RKO (cell line): ENCODE measurements at places on chromosomes 1 and 21.

DNA sequence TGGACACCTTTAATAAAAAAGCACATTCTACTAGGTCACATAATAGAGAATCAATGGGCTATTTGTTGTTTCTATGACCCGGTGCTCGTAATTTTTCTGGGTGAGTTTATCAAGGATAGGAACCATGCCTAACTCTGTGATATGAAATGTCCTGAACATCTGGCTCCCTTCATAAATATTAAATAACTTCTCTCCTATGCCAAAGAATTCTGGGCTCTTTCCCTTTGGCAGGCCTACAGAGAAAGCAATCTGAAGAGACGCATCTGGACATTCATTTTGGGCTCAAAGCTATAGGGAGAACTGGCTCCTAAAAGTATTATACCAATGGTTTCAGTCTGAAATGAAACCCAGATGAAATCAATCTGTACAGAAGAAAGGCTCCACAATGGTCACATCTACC is 38.8 kb upstream of the ANGPTL7 start:
- no peak for DNase-seq

GRCh38 chr1:189787201-189787600 is 690.5 kb downstream of the BRINP3 start:
- DNase-seq, result no peak

DNA sequence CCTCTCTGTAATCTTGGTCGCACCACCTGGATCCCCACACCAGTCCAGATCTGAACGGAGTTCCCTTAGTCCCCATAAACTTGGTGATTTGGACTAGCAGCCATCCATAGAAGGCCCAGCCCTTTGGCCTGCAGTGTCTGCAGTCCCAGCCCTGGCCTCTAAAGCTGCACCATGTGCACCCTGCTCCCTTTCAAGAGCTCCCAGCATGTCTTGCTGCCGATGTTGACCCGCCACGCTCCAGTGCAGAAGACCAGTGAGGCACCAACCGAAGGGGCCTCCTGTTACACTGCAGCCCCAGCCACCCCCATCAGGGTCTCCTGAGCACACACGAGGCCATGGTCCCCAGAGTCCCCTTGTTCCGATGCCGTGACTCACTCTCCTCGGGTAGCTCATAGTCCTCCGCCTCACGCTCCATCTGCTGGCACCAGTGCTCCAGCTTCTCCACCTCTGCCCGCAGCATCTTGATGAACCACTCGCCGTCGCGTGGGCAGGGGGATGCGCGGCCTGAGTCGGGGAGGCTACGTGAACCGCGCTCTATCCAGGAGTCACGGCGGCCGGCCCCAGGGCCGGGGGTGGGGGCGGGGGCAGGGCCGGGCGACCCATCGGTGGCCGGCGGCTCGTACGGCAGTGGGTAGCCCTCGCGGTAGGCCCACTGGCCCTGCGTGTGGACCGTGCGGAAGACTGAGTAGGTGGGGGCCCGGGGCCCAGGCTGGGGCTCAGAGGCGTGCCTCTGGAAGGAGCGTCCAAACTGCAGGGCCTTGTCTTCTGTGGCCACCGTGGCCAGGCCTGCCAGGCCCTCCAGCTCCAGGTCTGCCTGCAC is 8.9 kb upstream of the SMIM12 start:
- DNase-seq, result no peak

DNA sequence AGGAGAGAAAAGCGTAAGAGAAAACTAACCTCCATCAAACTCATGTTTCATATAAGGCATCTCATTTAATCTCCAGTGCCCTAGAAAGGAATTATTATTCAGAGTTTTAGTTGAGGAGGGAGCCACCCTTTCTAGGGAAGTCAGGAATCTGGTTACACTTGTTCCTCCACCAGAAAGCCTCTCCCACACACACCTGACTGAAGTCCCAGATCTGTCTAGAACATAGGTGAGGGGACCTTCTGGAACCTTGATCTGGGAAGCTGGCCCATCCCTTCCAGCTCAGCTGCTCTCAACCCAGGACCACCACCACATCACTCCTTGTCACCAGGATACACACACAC is 1.9 kb upstream of the DENND2D start:
- DNase-seq, result no peak

DNA sequence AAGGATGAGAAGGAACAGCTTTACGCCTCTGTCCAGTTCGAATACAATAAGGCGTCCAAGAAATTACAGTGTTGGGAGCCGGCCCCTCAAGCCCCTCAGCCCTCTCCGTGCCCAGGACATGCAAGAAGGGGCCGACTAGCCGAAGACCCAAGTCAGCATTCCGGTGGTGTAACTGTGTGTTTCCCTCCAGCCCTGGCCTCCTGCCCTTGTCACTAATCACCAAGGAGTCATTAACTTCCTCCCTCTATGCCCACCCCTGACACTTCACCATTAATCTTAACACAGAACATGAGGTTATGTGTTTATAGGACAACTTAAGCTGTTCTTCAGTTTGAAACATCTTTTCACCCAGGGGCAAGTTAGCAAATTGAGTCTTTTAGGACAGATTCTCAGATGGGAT is 16.4 kb upstream of the C4BPB start:
- DNase-seq, result no peak

DNA sequence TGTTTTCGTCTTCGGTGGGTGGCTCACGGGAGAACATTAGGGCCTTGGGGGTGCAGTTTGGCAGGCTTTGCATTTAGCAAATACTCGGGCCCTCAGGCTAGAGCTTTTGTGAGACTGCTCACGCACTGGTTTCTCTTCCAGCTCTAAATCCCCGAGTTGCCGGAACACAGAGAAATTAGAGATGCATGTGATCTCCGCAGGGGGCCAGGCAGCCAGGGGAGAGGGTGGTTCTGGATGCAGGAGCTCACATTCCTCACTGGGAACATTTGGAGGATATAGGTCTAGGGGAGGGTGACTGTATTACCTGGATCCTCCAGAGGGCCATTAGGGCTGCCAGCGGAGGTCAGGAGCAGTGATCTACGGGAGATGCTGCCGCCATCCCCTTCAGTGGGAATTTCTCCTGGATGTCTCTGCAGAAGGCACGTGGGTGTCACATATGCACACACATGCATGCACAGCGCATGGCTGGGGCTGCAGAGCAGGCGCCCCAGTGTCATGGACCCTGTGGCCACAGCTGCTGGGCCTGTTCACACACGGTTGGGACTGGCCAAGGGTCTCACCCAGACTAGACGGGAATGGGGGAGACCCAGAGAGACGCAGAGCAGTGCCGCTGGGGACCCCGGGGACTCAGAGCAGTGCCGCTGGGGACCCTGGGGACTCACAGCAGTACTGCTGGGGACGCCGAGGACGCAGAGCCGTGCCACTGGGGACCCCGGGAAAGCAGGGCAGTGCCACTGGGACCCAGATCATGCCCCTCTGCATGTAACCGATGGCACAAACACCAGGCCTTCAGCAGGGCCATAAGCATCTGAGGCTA is 258.7 kb downstream of the CAMTA1 start:
- no peak for DNase-seq

GRCh38 chr1:59384443-59384842 is 87.5 kb downstream of the FGGY start:
- DNase-seq, result no peak

DNA sequence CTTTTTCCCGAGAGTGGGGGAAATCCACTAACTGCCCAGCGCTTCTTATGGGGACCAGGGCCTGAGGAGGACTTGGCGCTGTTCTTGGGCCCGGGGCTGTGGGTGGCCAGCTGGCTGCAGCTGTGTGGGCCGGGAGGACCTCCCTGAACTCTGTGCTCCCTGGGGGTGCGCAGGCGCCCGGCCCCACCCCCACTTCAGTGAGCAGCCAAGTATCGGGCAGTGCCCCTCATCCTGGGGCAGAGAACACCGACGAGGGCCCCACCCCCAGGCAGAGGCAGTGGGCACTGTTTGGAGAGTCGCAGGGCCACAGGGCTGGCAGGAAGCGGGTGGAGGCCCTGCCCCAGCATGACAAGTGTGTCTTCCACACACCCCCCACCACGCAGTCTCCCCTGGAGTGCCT is 32.5 kb upstream of the SLC19A1 start:
- no peak for DNase-seq

- no peak for DNase-seq
Observed at GRCh38 chr1:167663002-167663772, 33.2 kb downstream of the RCSD1 start.

GRCh38 chr1:64886877-64887276 is 79.5 kb downstream of the JAK1 start:
- no peak for DNase-seq

DNA sequence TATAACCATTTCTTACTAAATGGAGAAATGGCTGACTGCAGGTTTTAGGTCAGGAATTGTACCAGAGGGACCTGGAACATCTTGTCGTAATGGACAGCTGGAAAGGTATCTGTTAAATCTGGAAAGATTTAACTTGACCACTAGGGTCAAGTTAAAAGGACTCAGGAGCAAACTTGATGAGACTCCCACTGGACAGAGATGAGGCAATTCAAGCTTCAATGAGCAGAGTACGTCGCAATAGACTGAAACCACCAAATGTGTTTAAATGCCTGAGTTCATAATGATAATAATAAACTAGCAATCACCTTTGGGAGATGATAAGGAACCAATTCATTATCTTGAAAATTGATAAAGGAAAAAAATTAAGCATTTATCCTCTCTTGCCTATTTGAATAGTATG is 8.7 kb downstream of the IFNLR1 start:
- DNase-seq, result no peak

DNA sequence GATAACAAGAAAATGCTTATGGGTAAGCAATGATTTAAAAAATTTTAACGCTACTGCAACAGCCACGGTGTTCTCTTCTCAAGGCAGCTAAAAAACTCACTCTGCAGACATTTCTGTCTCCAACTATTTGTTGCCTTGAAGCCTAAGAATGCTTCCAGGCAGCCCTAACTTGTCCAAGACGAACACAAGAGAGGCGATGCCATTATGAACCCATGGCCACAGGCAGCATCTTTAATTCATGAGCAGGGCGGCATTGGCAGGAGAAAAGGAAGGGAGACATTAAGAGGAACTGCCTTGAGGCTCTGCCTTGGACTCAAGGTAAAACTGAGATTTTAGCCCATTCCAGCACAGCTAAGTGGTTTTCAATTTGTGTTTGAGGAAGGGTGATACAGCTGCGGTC is 67.5 kb downstream of the KCND3 start:
- no peak for DNase-seq

GRCh38 chr21:45576838-45577737 is 34.8 kb upstream of the SLC19A1 start:
- no peak for DNase-seq

DNA sequence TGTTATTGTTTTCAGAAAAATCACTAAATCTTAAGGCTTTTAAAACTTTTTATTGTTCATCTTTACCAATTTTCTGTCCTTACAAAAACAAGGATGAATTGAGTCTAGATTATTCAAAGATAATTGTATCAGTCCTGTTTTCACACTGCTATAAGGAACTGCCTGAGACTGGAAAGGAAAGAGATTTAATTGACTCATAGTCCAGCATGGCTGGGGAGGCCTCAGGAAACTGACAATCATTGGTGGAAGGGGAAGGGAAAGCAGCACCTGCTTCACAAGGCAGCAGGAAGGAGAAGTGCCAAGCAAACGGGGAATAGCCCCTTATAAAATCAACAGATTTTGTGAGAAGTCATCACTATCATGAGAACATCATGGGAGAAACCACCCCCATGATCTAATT is 455.6 kb upstream of the ZP4 start:
- DNase-seq, result no peak

DNA sequence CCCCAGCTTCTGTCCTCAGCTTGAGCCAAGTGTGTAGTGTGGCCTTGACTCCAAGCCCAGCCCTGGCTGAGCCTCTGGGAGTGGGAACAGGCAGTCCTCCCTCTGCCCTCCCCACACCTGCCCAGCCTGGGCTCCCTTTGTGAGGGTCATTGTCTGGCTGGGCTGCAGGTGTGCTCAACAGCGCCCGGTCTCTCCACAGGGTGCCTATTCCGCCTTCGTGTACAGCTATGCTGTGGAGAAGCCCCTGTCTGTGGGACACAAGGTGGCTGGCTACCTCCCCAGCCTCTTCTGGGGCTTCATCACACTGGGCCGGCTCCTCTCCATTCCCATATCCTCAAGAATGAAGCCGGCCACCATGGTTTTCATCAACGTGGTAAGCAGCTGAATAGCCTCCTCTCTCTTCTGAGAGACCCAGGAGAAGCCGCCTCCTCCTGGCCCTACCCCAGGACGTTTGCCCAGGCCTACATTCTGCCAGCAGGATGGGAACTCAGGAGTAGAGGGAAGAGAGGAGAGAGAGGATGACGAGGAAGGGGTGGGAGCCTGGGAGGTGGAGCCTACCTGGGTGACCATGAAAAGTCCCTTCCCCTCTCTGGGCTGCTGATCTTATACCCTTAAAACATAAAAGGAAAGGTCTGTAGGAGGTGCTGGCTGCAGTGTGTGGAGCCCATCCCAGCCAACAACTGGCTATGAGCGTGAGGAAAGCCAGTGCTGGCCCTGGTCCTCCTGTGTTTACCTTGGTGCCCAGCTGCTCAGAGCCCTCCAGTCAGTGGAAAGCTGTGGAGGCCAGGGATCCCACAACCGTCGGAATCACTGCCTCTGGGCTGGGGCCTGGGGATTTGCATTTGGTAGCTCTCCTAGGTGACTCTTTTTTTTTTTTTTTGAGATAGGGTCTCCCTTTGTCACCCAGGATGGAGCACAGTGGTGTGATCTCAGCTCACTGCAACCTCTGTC is 45.7 kb downstream of the ELK4 start:
- no peak for DNase-seq

DNA sequence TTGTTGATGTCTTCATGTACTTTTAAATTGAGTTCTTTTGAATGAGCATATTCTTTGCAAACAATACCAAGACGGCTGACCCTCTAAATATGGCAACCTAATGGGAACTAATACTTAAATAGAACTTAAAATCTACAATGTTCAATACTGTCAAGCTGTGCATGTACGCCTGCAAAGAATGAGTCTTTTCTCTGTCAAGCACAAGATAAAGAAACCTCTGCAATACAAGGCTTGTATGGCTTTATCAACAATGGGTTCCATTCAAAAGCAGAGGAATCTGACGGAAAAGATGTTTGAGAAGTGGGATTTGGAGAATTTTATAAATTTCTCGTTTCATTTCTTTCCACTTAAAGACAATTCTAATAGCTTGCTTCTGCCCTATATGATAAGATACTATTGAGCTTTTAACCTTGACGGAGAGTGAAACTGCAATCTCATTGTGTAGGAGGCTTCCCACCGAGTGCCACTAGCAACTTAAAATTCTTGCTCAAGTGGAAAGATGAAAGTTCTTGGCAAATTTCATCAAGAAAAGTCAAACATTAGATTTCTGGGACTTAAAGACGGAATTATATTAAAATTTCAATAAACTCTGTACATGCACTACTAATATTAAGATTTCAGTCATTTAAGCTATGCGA is 119.8 kb downstream of the RGS21 start:
- no peak for DNase-seq

DNA sequence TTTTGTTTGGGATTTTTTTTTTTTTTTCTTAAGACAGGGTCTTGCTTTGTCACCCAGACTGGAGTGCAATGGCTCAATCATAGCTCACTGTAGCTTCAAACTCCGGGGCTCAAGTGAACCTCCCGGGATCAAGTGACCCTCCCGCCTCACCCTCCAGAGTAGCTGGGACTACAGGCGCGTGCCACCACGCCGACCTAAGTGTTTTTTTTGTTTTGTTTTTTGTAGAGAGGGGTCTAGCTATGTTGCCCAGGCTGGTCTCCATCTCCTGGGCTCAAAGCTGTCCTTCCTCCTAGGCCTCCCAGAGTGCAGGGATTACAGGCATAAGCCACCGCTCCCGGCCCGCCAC is 776 bp downstream of the HLCS start:
- no peak for DNase-seq
